Cardiac fibroblast (primary cell): ENCODE measurements at places on chromosomes 1 and 21.

- peak; percentile 72 for DNase-seq
These were observed 4.3 kb upstream of the NADK start for GRCh38 chr1:1782399-1783221.

DNA sequence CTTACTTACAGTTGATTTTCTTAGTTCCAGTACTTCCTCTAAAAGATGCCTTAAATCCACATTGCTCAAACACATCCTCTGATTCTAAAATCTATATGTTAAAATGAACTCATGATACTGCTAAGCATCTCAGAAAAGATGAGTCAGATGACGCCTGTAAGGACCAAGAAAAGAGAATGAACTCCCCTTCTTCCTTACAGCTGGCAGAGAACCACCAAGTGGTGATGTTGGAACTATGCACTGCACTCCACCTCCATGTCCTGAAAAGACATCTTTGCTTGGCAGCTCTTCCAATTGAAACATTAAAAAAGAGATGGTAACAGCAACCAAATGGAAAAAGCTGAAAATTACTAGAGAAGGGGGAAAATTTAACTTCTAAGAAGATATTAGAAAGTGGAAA is 648.8 kb downstream of the PTPRC start:
- no peak for DNase-seq

GRCh38 chr1:7015022-7015421 is 229.8 kb downstream of the CAMTA1 start:
- no peak for DNase-seq

DNA sequence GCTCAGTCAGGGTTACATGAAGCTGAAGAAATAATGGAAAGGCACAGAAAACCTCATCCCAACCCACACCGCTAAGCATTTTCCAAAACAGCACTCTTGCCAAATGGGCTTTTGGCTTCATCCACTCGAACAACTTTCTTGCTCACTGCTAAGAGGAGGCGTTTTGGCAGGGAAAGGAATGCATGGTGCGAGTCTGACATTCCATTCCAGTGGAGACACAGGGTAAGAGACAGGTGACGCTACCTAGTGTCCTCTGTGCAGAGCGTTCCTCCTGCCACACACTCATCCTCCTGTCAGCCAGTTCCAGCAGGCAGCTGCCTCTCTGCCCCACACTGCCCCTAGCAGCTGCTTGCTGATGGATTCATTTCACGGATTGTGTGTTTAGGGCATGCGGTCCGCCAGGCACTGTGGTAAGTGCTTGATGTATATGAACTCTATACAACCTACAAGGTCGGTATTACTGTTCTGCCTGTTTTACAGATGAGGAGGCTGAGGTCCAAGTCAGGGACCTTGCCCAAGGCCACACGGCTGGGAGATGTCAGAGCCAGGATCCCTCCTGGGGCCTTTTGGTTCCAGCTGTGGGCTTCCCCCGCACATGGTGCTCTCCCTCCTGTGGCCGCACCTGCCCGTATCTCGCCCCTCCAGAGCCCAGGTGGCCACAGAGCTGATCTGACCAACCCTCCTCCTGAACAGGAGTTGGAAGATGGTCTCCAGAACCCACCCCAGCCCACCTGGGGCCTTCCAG is 25.7 kb upstream of the BACE2 start:
- DNase-seq: peak; percentile 57

GRCh38 chr1:200856716-200857357 is 15.9 kb upstream of the GPR25 start:
- DNase-seq: peak; percentile 78

DNA sequence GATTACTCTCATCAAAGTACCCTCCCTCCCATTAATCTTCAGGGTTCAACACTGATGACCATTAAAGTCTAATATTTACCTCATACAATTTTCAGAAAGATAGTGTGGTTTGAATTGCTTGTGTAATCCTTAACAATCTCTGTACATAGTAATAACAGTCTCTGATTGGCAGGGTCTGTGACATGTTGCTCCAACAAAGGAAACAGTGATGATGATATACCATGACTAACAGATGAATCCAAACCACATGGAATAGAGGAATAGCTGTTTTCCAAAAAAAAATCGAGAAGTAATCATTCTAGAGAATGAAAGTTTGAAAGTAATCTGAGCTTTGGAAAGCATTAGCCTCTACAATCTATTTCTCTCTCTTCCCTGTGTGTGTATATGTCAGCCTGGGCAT is 610.1 kb upstream of the NEGR1 start:
- DNase-seq: peak; percentile 3
